ENCODE measurements at places on chromosomes 4 and X. TPM values are rescaled to one million over a fixed set of nuclear protein-coding genes. Genes with fewer than 3 reads are reported as not detected.

The FGD1 gene
- 2.1 TPM for total RNA-seq

The CENPVL3 gene
- total RNA-seq, result not detected

The WDR17 gene
- 0.19 TPM for total RNA-seq

The GAGE1 gene
- not detected for total RNA-seq

The MEPE gene
- not detected for total RNA-seq

The EXOC1L gene
- not detected for total RNA-seq

The MTMR1 gene
- 18.4 TPM for total RNA-seq

The ASB9 gene
- 4.9 TPM for total RNA-seq

The CACNA1F gene
- 0.31 TPM for total RNA-seq

The KCNE5 gene
- under 0.01 TPM for total RNA-seq

The SPANXD gene
- not detected for total RNA-seq

The PAGE5 gene
- not detected for total RNA-seq

The ADH1A gene
- not detected for total RNA-seq

The METTL14 gene
- total RNA-seq, result 29.3 TPM

The GCNA gene
- 1.9 TPM for total RNA-seq

The HSPA4L gene
- 2.4 TPM for total RNA-seq

The FRMD7 gene
- total RNA-seq, result under 0.01 TPM

The DCAF4L1 gene
- 0.19 TPM for total RNA-seq

The SATL1 gene
- not detected for total RNA-seq

The SSX3 gene
- total RNA-seq, result not detected

The FANCB gene
- 5.1 TPM for total RNA-seq
